NCI-H1694 (cell line): ENCODE measurements at places on chromosomes 3 and 15.

GRCh38 chr3:184672335-184672734, 39.5 kb downstream of the MAGEF1 start:
- no peak for DNase-seq

- no peak for DNase-seq
These were observed 18.6 kb upstream of the LZTFL1 start for GRCh38 chr3:45860481-45860880.

- no peak for DNase-seq
These were observed 34.0 kb downstream of the LYZL4 start for GRCh38 chr3:42376344-42376798.

DNA sequence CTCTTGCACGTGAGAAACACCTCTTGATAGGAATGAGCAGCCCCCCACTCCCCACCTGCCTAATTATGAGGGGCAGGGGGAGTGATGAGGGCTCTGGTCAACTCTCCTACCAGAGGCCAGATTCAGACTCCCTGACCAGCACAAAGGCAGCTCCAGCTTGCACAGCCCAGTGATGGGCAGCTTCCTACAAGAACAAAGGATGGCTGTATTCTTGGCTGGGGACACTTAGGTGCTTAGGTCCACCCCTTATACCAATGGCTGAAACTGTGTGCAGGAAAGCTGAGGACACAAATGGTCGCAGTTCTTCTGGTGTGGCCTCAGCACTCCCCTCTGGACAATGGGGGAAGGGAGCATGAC, 81.8 kb downstream of the IQSEC1 start:
- no peak for DNase-seq

- DNase-seq = no peak
These were observed 10.0 kb upstream of the MECOM start for GRCh38 chr3:169673521-169673920.
